ENCODE measurements at places on chromosomes 16 and 17.

DNA sequence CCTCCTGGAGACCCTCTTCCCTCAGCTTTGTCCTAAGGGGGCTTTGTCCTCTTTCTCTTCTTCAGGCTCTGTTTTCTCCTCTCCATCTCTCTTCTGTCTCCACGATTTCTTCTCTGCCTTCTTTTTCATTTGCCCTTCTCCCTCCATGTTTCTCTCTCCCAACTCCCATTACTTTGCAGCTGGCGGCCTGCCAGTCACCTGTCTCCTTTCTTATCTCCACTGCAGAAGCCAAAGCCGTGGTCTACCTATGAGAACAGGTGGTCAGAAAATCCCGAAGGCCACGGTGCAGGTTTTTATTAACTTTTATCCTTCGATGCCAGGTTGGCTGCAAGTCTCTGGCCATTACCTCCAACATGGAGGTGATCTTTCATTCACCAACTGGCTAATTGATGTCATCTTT lies 45.1 kb downstream of the FZD2 start:
- DNase-seq: no peak

GRCh38 chr17:7024402-7024785 lies 1.5 kb downstream of the BCL6B start:
- DNase-seq: no peak

GRCh38 chr16:28609631-28610594 lies at the start of gene SULT1A1:
Gene SULT1A1 (minus strand): TSS chr16:28610044. CDS start chr16:28608855, 1,189 bp downstream.
- no peak for DNase-seq

DNA sequence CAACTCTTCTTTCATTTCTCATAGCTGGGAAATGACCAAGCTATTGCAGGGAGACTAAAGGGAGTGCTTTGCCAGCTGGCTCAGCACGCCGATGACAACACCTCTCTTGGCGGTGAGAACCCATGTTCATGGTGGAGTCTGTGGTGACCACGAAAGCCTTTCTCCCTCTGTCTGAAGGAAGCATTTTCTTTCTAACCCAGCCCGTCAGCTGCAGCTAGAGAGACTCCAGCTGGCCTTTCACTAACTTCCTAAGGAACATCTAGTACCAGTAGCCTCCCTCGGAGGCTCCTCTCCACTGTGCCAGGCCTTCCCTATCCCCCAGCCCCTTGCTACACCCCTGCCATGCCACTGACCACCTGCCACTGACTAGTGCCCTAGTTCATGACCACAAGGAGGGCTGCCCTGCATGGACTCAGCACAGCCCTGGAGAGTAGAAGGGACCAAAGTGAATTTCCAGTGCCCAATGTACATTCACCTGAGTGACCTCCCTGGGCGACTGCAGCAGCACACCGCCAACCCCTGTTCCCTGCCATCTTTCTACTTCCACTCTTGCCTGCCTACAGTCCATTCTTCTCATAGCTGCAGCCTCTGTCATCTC lies 81.3 kb downstream of the CBLN1 start:
- DNase-seq: no peak

DNA sequence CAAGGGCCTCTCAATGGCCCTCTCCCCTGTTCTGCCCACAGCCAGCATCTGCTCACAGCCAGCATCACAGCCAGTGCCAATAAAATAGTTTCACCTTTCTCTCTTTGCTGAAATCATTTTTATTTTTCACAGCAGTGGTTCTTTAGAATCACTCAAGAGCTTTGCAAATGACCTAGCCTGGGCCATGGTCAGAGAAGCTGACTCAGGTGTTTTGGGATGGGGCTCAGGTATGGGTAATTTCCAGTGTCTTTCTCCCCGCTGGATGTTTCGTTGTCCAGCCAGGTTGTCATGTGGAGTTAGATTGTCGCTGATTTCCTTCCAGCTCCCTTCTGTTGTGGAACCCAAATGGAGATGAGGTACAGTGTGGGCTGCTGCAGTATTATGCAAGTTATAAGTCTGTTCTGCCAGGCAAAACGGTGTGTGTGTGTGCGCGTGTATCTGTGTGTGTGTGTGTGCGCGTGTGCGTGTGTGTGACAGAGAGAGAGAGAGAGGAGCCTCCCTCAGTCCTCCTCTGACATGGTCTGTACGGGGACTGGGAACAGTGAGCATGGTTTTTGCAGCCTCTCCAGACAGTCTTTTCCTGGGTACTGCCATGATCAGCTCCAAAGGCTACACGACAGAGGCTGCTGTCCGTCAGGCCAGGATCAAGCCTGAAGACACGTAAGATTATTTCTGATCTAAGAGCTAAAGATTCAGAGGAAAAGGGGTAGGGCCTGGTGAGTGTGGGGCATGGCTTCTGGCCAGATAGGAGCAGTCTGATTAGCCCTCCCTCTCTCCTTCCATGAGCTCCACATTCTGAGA lies 1.4 kb upstream of the PMP22 start:
- DNase-seq: no peak

GRCh38 chr16:70416748-70417616 lies 21.9 kb downstream of the ST3GAL2 start:
- DNase-seq: no peak

DNA sequence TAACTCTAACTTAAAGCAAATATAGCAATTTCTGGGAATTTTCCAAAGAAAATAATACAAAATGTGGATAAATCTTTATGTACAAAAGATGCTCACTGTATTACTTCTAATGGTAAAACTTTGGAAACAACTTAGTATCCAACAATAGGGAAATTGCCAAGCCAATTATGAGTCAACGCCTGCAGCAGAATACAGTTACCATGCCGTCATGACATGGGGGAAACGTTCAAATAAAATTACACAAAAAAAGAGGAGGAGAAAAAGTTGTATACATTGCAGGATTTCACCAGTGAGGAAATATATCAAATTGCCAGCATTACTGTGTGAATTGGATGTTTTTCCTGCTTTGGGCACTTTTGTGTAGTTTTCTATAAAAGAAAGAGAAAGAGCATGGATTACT lies 469.6 kb downstream of the SOX9 start:
- no peak for DNase-seq

GRCh38 chr16:85872734-85873133 lies 26.2 kb upstream of the IRF8 start:
- DNase-seq: no peak

DNA sequence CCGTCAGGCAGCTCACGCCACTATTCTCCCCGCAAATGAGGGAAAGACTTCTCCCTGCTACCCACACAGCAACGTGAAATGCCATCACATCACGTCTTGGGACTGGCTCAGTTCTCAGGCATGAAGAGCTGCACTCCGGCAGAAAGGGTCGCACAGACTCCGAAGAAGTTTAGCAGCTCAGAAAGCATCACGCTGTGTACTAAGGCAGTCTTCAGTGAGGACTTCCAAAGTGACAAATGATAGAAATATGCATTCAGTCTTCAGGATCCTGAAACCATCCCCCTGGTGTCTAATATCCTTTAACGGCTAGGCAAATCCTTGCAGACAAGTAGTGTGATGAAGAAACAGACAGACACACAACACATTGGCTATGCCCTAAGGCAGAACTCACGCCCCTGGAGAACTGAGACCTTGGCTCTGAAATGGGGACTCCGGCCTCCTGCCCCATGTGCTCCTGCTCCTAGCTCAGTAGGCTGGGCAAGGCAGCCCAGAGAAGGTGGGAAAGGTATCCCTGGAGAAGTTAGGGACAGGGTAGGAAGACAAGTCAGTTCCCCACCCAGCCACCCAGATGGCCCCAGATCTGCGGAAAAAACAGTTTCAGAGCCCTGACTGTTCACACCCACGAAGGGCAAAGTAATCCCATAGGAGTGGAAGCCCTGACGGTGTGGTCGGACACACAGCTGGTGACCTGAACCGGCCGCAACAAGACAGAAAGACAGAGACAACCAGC lies 1.6 kb downstream of the XYLT1 start:
- no peak for DNase-seq

- no peak for DNase-seq
Measured at GRCh38 chr17:69743091-69743490, 328.6 kb downstream of the MAP2K6 start.

DNA sequence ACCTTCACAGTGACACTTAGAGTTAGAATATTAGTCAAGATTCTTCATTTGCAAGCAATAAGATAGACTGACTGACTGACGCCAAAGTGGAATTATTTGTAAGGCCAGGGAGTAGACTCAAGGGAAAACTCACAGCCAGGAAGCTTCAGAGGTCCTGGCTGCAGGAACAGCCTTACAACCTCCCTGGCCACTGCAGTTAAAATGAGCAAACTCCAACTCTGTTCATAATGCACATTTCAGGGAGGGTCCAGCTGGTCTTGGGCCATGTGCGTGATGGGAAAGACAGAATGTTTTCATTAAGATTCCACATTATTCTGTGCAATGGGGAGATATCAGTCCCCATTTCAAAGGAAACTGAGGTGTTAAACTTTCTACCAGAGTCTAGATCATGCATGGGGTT lies 9.9 kb downstream of the CAPNS2 start:
- DNase-seq: no peak

DNA sequence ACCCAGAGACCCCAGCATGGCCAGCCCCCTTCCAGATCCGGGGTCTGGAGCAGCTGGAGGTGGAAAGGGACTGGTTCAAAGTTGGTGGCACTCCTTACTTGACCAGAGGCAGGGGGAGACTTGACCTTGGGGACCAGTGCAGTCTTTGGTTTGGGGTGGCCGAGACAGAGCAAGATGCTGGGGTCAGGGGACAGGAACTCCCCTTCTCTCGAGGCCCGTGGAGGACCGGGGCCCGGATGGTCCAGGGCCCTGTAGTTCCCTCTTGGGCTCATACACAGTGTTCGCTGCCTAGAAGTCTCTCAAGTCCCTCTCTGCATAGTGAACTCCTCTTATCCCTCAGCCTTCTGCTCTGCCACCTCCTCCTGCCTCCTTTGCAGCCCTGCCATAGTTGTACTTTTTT lies 601 bp upstream of the PRSS33 start:
- DNase-seq: no peak

- DNase-seq: no peak
Measured at GRCh38 chr16:58940609-58941008, 206.5 kb upstream of the GOT2 start.

DNA sequence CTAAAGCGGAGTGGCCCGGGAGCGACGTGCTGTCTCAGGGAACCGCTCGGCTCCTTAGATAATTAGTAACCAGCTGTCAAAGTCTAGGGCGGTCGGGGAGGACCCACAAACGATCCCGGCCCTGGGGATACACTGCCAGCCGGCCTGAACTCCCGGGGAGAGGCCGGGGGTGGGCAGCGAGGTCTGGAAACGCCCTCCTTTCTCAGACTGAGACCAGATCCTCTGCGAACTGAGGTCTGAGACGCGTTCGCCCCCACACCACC lies 1.3 kb downstream of the HNF1B start:
- DNase-seq: no peak

GRCh38 chr17:70013911-70014310 lies 61.1 kb upstream of the KCNJ16 start:
- DNase-seq: no peak

GRCh38 chr16:10086620-10087019 lies 95.6 kb downstream of the GRIN2A start:
- DNase-seq: no peak

- DNase-seq: no peak
Measured at GRCh38 chr17:51848451-51848850, 310.1 kb downstream of the CA10 start.

- DNase-seq: no peak
Measured at GRCh38 chr16:27311448-27311830, 2.3 kb upstream of the IL4R start.

DNA sequence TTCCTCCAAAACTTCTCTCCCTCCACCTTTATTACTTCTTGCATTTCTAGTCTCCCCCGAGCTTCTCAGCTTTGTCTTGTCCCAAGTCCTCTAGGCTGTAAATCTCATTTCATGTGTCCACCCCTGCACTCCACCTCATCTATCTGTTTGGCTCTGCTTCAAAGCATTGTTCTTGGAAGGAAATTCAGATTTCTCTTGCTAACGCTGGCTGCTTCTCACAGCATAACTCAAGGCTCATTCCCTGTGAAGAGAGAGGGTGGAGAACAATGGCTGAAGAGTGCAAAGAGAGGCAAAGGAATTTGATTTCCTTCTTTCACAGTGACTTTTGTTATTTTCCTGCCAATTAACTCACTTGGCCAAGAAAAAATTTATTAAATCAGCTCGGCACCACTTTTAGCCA lies 476.5 kb downstream of the TMEM114 start:
- no peak for DNase-seq

- no peak for DNase-seq
Measured at GRCh38 chr16:68470461-68471150, 22.3 kb upstream of the SMPD3 start.

GRCh38 chr16:48517493-48517892 lies 92.5 kb downstream of the N4BP1 start:
- no peak for DNase-seq

DNA sequence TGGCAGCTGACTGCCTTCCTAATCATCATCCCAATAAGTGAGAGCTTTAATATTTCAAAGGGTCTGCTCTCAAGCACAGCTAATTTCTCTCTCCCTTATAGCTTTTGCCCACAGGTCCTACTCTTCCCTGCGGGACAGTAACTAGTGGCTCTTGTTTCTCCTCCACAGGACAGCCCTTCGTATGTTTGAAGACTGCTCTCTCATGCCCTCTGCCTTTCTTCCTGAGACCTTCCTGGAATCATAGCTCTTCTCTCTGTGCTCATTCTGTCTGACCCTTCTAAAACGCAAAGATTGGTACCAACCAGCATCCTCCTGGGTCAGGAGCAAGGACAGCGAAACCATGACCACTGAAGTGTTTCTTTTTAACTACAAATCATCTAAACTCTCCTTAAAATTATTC lies 168.9 kb downstream of the GRIN2A start:
- no peak for DNase-seq

DNA sequence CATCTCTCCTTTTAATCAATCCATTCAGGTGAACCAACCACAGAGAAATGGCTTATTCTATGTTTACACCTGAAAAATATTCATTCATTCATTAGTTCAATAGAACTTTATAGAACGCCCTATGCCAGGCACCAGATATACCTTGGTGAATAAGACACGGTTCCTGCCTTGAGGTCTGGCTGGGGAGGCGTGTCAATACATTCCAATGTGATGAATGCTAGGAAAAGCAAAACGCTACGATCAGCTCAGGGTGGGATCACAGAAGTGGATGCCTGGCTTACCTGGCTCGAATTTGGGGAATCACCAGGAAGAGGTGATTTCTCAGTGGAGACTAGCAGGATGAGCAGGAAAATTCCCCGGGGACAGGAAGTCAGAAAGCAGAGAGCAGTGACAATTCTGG lies 17.5 kb upstream of the WFIKKN2 start:
- DNase-seq: no peak

- DNase-seq: no peak
Measured at GRCh38 chr17:3157218-3157617, 29.9 kb upstream of the OR1G1 start.

- no peak for DNase-seq
Measured at GRCh38 chr17:66920435-66920834, 44.1 kb upstream of the CACNG4 start.

DNA sequence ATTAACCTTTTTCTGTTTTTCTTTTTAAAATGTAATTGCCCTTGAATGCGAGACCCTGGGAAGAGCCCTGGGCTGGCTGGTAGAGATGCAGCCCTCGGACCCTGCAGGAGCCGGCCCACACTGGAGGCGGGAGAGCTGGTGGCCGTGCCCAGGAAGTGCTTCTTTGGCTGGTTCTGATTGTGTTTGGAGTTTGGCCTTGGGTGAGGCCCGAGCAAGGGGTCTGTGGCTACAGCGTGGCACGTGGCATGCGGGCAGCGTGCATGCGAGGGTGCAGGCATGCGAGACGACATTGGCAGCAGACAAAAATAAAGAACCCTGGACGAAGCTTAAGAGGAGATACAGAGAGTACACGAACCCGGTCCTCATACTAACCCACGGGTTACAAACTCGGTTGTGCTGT lies 49.7 kb downstream of the PRMT7 start:
- DNase-seq: no peak

Measured in esophagus squamous epithelium (tissue), 5 donors.